Occipital lobe (tissue), 3 donors: ENCODE measurements at places on chromosomes 16 and 17.

- DNase-seq, result no peak
Measured at GRCh38 chr16:28609631-28610594, at the start of gene SULT1A1. TSS of gene SULT1A1 (minus strand) at chr16:28610044. CDS start at chr16:28608855, 1,189 bp downstream.

- DNase-seq, result no peak
Measured at GRCh38 chr17:933312-934073, 46.1 kb downstream of the NXN start.

DNA sequence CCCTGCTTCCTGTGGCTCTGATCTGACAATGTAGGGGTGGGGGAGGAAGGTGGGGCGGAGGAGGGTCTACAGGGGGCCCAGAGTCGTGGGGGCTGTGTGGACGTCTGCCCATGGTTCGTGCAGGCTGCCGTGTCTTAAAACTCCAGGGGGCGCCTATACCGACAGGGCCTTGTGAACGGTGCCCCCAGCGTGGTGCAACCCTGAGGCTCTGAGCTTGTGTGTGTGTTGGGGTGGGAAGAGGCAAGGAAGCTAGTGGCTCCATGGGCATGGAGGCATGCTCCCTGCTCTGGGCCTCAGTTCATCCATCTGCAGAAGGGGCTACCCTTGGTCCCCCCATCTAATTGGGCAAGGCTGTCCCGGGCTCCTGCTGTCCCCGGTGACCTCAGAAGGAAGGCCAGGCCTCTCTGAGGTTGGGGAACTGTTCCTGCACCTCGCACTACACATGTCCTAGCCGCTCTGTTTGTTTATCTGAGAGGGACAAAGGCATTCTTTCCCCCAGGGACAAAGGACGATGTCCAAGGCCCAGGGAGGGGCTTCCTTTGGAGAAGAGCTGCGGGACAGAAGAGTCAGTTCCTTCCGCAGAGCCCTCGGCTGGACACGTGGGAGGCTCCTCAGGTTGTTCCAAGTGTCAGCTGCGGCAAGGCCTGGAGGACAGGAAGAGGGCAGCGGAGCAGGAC is 13.5 kb downstream of the CA4 start:
- DNase-seq, result no peak

- peak; percentile 47 for DNase-seq
Measured at GRCh38 chr16:56625140-56625942, at the start of gene MT1E. TSS of gene MT1E (plus strand) at chr16:56625781. CDS start at chr16:56625852, 71 bp downstream.

DNA sequence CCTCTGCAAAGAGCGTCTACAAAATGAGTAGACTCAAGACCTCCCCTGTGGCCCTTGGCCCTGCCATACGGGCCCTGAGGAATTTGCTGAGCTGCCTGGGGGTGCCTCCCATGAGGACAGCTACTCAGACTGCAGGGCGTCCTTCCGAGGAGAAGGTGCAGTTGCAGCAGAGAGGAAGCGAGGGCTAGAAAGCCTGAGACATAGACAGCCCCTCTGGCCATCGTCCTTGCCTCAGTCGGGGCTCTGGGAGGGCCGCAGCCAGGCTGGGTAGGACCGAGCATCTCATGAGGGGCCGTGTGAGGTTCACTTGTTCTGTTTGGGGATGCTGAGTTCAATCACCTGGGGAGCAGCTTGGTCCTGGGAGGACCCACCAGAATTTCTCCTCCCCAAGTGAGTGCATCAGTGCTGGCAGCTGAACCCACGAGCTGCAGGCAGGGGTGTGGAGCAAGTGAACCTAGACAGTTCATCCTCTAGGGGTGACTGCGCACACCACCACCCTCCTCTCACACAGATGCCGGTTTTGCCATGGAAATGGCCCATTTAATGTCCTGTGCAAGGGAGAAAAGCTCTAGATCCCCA is 20.3 kb downstream of the RAB11FIP4 start:
- no peak for DNase-seq
